Regular cardiac myocyte (primary cell): ENCODE measurements at places on chromosomes 1 and 21. TPM values are rescaled to one million over a fixed set of nuclear protein-coding genes. Genes with fewer than 3 reads are reported as not detected.

Gene SERPINC1
- not detected in 2 replicates for total RNA-seq

Gene CELA2A
- total RNA-seq, result 0.28 TPM in 1 of 2 replicates, not detected in the other

Gene PKLR
- 0.56 TPM in 1 of 2 replicates, not detected in the other for total RNA-seq

Gene TMIGD3
- total RNA-seq, result not detected in 2 replicates

Gene HSD3B2
- total RNA-seq, result not detected in 2 replicates

Gene NES
- 49.6 and 145 TPM in 2 replicates for total RNA-seq

Gene PLA2G2F
- not detected in 2 replicates for total RNA-seq
